ENCODE measurements at places on chromosomes 13 and 19. TPM values are rescaled to one million over a fixed set of nuclear protein-coding genes. Genes with fewer than 3 reads are reported as not detected.

RUBCNL gene
- total RNA-seq: 0.23 TPM

SHISA7 gene
- total RNA-seq: not detected

DIAPH3 gene
- 24.2 TPM for total RNA-seq

ZNF284 gene
- 1.4 TPM for total RNA-seq

CYSLTR2 gene
- 3.7 TPM for total RNA-seq

TLE6 gene
- total RNA-seq: 1.0 TPM

GAMT gene
- total RNA-seq: 30.9 TPM

SPC24 gene
- total RNA-seq: 71.4 TPM

PSG2 gene
- not detected for total RNA-seq

C19orf85 gene
- total RNA-seq: not detected
